ENCODE measurements at places on chromosomes 13 and 19. TPM values are rescaled to one million over a fixed set of nuclear protein-coding genes. Genes with fewer than 3 reads are reported as not detected.

DNA sequence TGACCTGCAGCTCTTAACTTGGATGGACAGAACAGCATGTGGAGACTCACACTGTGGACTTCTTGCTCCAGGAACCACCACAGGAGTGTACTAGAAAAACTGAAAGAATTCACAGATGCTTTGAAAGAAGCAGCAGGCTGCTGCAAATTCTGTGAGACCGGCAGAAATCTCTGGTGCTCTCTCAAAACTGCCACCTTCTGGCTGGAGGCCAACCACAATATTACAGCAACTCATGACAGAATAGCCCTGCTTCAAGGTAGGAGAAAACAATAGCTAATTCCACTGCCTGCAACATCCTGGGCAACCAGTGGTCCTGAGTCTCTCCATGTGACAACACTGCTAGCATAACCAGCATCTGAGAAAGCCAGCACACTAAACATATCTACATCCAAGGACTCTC lies 26.9 kb downstream of the CDK8 start:
- DNase-seq, result no peak

The PRSS57 gene
- not detected for total RNA-seq

The ZNF541 gene
- total RNA-seq, result not detected

The TEKTIP1 gene
- total RNA-seq, result not detected

The B3GNT3 gene
- not detected for total RNA-seq

The PGLYRP2 gene
- total RNA-seq, result not detected

- peak; percentile 24 for DNase-seq
Measured at GRCh38 chr13:41565216-41565615, 107.9 kb downstream of the RGCC start.

DNA sequence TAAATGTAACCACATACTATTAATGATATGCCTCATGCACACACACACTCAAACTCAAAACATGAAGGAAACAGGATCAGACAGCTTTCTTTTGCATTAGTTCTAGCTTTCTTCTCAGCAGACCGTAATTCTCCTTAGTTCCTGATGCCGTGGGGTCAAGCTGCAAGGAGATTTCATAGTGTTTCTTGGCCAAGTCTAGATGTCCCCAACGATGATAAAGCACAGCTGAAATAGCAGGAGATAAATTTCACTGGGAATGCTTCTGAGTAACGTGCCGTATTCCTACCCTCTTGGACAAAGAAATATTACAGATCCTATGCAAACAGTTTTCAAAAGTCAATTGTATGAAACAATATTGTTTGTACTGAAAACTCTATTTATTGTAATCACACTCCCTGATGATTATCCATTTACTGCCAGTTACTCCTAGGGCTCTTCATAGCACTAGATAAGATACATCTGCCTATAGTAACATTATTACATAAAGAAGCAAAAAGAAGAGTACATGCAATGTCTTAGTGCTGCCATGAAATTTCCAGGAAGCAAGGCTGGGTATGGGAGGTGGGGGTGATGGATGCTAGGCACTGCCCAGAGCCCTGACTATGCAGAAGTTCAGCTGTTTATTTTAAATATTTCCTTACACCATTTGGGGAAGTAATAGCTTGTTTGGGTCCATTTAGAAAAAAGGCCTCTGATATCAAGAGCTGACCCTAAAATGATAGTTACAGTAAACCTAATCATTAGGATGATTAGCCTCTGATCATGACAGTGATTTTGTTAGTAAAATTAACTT lies 16.5 kb upstream of the GGACT start:
- DNase-seq, result no peak

The TRPC4 gene
- 14.3 TPM for total RNA-seq

The MARK4 gene
- 44.6 TPM for total RNA-seq

DNA sequence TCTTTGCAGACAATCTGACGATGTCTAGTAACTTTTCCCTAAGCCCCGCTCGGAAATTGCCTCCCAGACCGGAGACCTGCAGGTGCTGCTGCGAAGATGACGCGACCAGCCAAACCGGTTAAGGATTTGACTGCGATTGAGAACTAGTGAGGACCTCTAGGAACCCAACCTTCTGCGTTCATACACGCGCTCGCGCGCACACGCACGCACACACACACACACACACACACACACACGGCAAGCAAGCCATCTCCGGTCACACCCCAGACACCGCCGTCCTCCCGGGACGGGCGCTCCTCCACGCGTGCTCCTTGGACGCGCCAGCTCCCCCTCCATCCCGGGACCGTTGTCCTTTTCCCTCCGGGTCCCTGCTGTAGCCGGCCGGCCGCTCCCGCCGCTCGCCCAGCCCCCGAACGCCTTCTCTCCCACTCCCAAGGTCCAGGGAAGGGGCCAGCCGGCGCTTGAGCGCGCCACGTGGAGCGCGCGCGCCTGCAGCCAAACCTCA lies 1.2 kb downstream of the TBC1D4 start:
- peak; percentile 25 for DNase-seq

- no peak for DNase-seq
Measured at GRCh38 chr19:51000981-51001380, 423 bp downstream of the KLK8 start.

DNA sequence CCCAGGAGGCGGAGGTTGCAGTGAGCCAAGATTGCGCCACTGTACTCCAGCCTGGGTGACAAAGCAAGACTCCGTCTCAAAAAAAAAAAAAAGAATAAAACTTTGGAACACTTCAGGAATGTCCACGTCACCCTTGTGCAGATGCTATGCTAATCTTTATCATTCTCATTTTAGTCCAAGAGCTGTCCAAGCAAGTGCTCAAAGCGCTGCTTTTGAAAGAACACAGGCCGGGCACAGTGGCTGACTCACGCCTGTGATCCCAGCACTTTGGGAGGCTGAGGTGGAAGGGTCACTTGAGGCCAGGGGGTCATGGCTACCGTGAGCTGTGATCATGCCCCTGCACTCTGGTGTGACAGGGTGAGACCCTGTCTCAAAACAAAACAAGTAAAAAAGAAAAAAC lies 11.1 kb upstream of the UQCR11 start:
- DNase-seq, result peak; percentile 75
